WERI-Rb-1 (cell line): ENCODE measurements at places on chromosomes 6 and 20.

- DNase-seq = no peak
Observed at GRCh38 chr6:153087436-153087835, 43.6 kb downstream of the RGS17 start.

DNA sequence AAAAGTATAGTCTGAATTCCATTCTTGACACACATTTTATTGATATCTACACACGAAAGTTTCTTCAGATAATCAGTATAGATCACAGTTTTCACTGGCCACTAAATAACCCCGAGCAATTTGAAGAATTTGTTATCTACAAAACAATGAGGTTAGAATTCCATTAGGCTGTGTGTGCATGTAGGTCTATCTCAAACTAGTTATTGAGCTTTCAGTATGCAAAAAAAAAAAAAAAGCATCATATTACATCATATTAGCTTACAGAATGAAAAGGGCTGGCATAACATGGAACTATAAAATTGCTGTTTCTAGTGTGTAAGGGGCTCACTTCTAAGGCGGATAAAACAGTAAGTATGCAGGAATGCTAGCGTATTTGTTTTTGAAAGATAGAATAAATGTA is 59.5 kb upstream of the ADGRG6 start:
- DNase-seq = no peak

DNA sequence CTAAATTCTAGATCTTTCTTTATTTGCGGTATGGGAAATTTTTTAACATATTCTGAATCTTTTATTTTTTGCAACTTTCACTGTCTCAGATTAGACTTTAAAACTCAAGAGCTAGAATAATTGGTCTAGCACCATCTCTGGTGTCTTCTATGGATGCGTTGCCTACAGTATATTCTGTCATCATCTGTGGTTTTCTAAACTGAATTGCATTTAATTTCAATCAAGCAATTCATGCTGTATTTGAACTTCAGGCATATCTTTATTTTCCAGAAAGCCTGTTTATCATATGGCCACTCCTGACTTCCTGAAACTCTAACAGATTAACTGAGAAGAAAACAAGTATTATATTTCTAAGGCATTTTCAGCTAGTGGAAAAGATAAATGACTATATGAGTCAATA is 281.6 kb downstream of the PLCB1 start:
- no peak for DNase-seq

GRCh38 chr6:166541366-166541765 is 45.1 kb downstream of the RAMACL start:
- no peak for DNase-seq

DNA sequence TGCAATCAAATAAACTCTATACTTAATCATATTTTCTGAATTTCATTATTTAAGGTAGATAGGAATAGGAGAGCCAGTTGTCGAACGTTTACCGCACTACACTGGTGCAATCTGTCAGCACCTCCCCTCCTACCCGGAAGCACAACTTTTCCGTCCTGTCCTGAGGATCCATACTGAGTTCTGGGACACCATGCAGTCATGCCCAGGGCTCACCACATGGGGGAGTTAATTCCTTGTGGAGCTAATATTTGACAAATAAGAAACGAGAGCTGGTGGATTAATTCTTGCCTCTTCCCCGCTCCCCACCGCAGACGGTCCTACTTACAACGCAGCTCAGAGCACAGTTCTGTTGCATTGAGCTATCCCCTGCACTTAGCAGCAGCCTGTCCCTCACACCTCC is 107.7 kb upstream of the RALGAPA2 start:
- DNase-seq = peak; percentile 77

DNA sequence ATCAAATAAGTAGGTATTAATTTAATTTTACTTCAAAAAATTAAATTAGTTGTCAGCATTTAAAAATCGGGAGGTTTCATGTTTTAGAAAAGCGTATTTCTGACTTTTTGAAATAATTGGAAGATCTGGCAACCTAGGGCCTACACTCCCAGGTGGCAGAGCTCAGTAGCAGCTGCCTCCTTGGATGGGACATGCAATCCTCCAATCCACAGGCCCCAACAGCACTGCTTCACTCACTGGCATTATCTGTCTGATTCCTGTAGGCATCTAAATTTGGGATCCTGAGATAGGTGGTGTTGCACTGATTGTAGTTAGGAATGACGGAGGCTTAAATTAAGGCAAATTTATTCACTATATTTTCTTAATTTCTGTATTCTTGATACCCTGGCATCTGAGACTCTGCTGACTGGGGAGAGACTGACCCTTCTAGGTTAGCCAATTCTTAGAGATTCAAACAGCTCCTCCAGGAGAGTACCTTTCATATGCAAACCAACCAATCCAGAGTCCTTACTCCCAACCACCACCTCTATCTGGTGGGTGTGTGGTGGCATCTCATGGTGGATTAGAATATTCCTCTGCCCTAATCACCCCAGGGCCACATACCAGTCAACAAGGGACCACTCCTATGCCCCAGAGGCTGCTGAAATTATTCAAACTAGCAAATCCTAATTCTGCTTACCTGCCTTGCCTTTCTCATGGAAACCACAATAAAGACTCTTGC is 146.6 kb upstream of the GLP1R start:
- no peak for DNase-seq

GRCh38 chr20:2984028-2984501 is 59.4 kb upstream of the GNRH2 start:
- no peak for DNase-seq

GRCh38 chr6:155121699-155122098 is 126.6 kb downstream of the TIAM2 start:
- peak; percentile 88 for DNase-seq

DNA sequence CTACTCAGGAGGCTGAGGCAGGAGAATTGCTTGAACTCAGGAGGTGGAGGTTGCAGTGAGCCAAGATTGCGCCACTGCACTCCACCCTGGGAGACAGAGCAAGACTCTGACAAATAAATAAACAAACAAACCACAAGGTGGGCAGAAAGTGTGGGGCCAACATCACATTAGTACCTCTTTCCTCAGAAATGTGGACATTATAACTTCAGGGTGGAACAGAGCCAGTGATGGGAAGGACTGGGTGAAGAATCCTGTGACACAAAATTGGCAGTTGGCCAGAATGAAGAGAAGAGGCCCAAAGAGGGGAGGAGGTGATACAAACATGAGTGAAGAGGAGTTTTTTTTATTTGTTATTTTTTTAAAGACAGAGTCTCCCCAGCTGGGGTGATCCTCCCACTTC is 50.6 kb downstream of the NUP153 start:
- DNase-seq = no peak

- no peak for DNase-seq
Observed at GRCh38 chr20:22052025-22052650, 346.7 kb downstream of the PAX1 start.

- DNase-seq = no peak
Observed at GRCh38 chr20:21273755-21274386, 29.3 kb upstream of the XRN2 start.

GRCh38 chr6:45423824-45424450 is 46.2 kb upstream of the SUPT3H start:
- no peak for DNase-seq

DNA sequence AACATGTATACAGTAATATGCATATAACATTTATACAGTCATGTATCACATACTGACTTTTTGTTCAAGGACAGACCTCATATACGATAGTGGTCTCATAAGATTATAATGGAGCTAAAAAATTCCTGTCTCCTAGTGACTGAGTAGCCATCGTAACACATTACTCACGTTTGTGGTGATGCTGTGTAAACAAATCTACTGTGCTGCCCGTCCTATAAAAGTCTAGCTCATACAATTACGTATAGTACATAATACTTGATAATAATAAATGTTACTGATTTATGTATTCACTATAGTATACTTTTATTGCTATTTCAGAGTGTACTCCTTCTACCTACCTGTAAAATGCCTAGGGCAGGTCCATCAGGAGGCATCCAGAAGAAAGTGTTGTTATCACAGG is 17.4 kb downstream of the SERAC1 start:
- DNase-seq = no peak

GRCh38 chr20:63980317-63980805 is 571 bp upstream of the PRPF6 start:
- no peak for DNase-seq

DNA sequence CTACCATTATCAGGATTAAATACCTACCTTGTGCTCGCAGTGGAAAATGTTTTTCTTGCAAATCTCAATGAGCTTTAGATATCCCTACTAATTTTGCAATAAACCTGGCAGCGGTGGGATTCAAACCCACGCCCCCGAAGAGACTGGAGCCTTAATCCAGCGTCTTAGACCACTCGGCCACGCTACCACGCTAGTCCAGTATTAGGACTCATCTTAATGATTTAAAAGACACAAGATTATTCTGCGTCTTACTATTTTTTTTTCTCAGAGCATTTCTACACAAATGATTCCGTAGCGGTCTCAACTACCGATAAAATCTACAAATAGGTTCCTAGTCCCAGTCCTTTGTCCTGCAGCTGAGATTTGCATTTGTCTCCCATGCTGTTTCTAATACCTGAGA is 35.2 kb upstream of the ZSCAN23 start:
- DNase-seq = no peak

DNA sequence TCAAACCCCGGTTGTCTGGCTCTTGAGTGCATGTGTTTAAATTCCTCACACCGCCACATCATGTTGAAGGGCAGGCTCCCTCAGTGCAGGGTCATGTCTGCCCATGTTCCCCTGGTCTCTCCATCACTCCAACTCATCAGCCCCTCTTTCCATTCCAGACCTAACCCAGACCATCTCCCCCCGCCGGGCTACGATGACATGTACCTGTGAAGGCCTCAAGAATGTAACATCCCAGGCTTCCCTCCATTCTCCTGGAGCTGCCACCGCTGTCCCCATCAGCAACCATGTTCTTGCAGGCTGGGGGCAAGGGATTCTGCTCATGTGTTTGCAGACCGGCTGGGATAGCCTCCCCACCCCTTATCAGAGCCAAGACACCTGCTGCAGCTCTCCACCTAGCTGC is 19.9 kb downstream of the TMEM74B start:
- no peak for DNase-seq

DNA sequence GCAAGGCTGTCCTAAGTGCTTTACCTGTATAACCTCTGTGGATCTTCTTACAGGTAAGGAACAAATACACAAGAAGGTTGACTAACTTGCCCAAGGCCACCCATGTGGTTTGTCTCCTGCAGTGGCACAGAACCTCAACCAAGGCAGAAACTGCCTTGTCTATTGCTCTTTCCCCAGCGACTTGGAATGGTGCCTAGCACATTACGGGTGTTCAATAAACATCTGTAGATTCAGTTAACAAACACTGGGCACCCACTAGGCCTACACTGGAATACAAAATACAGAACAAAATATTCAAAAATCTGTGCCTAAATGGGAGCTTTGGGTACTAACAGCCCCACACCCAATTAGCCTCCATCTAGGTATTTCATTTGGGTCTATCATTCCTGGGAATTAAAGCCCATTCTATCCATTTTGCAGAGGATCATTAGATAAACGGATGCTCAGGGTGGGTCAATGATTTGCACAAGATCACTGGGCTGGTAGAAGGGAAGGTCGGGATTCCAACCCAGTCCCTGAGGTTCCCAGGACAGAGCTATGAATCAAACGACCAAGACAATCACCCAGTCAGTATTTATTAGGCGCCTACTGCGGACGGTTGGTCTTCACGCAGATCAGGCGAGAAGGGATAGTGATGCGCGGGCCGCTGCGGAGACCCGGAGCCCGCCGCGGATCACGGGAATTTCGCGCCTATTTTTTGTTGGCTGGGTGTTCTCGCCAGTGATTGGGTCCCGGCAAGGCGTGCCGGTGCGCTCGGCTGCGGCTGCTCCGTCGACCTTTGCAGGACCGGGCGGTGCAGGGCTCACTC is at the start of gene STK35:
STK35 (plus strand) TSS at position 771 of the 808 bp plus-strand sequence. CDS start 55 bp downstream, outside the sequence.
- no peak for DNase-seq

DNA sequence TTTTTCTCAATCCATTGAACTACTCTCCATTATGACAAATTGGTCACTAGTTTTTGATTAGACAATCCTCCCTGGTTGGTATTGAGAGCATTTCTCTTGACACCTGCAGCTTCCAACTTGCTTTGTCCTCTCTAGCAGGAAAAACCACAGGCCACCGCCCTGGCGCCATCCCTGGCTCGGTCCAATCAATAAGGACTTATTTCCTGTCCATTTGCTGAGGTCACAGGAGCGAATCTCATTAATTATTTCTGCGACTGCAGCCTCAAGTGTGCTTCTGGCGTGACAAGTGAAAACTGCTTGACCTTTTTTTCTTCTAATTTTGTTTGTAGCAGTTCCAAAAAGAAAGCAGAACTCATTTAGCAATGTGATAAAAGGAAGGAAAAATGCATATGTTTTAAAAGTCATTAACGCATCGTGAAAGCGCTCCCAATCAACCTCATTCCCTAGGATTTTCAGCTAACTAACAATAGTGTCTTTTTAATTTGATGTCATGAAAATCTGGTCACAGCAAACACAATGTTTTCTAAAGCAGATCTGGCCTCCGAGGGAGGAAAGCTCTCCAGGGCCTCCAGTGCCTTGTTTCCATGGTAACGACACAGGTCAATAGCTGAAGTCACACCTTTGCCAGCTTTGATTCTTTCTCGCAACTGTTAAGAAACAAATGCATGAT is 39.0 kb upstream of the BEND3 start:
- DNase-seq = no peak

DNA sequence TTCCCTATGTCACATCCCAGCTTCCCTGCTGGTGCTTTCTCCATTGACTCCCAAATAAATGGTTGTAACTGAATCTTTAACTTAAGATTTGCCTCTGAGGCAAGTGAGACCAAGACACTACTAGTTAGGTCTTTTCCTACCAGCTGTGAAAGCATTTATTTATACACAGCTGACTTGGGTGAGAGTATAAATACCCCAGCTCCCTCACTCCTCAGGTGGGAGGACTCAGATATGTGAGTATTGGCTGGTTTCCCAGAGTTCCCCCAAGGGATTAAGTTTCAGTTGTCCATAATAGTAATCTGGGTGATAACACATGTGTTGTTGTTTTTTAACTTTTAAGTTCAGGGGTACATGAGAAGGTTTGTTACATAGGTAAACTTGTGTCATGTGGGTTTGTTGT is 49.8 kb downstream of the CFAP61 start:
- DNase-seq = no peak

GRCh38 chr20:24660651-24661050 is 191.2 kb downstream of the SYNDIG1 start:
- no peak for DNase-seq
